ENCODE measurements at places on chromosomes 6 and 20. TPM values are rescaled to one million over a fixed set of nuclear protein-coding genes. Genes with fewer than 3 reads are reported as not detected.

DNA sequence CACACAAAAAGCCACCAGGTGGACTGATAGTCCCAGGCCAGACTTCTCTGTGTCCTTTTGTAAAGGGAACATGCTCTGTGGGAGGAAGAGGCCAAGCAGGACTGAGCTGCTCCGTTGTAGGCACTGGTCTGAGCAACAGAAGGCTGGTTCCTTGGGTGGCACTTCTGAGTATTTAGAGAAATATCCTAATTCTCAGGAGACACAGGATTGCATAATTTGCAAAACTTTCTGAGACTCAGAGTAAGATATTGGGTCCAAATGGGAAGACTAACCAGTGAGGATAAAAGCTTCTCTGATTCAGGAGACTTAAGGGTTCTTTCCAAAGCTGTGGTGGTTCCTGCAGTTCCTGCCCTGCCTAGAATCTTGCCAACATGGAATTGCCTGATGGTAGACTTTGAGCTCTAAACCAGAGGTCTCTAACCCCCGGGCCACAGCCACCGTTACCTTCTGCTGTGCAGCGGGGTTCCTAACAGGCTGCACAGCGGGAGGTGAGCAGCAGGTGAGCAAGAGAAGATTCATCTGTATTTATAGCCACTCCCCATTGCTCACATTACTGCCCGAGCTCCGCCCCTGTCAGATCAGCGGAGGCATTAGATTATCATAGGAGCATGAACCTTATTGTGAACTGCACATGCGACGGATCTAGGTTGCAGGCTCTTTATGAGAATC is 107.0 kb downstream of the OLIG3 start:
- H3K4me3 ChIP-seq: no peak overlapping the region
- H3K36me3 ChIP-seq: no peaks in the 10 kb centered on the region
- H3K27ac ChIP-seq: no peak overlapping the region
- no peak for DNase-seq

DNA sequence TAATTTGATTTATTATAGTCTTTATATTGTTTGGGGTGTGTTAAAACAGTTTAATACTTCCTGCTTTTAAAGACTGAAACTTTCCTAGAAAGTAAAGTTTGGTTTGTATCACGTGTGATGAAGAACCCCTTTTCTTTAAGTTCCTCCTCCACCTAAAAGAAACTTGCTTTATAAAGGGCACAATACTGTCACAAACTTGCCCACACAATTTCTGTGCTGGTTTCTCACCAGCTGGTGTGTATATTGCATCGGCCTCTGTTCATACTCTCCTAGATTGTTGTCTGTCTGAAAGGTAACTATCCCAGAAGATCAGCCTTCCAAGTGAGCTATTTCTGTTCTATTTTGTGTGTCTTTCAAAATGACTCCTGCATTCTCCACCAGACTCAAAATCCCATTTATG is 46.9 kb downstream of the ANKRD6 start:
- H3K36me3 ChIP-seq: no peaks in the 10 kb centered on the region
- H3K27ac ChIP-seq: no peak overlapping the region
- H3K27me3 ChIP-seq: no peaks in the 10 kb centered on the region
- H3K4me1 ChIP-seq: peaks cover 17% of the 10 kb centered on the region

DNA sequence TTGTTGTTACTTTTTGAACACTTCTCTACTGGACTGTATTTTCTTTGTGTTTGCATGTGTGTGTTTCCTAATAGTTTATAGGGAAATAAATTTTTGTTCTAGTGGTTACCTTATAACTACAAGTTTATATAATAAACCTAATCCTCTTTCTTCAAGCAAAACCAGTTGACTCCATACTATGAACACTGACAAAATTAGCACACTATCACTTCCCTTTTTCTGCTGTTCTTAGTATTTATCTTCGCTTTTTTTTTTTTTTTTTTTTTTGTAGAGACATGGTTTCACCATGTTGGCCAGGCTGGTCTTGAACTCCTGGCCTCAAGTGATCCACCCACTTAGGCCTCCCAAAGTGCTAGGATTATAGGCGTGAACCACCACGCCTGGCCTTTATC is 25.0 kb upstream of the C6orf62 start:
- no peaks in the 10 kb centered on the region for H3K36me3 ChIP-seq
- H3K4me1 ChIP-seq: peaks cover 13% of the 10 kb centered on the region
- peak overlapping the region; percentile 50 for H3K27ac ChIP-seq
- H3K4me3 ChIP-seq: no peak overlapping the region

DNA sequence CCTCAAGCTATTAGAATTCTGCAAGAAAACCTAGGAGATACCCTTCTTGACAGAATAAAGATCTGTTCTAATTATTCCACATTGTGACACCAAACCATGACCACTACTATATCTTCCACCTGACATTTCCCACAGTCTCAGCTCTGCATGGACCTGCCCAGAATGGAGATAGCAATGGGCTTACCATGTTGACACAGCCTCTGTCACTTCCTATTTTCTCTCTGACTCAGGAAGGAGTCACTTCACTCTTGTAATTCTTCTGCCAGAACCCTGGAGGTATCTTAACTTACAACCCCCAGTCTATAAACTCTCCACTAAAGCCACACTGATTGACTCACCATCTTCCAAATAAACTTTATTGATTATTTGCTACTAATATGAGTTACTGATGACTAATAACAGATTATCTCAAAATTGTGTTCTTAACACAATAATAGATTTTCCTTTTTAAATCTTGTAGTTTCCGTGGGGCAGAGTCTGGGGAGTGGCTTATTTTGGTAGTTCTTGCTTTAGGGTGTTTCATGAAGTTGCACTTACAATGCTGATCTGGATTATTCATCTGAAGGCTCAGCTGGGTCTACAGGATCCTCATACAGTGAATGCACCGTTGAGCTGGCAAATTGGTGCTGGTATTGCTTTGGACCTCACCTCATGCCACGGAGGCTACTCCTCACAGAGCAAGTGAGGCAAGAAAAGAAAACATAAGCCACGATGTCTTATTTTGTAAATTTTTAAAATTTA is 869.9 kb downstream of the KIF16B start:
- H3K27ac ChIP-seq: no peak overlapping the region
- no peaks in the 10 kb centered on the region for H3K36me3 ChIP-seq
- DNase-seq: no peak
- H3K4me3 ChIP-seq: no peak overlapping the region

DNA sequence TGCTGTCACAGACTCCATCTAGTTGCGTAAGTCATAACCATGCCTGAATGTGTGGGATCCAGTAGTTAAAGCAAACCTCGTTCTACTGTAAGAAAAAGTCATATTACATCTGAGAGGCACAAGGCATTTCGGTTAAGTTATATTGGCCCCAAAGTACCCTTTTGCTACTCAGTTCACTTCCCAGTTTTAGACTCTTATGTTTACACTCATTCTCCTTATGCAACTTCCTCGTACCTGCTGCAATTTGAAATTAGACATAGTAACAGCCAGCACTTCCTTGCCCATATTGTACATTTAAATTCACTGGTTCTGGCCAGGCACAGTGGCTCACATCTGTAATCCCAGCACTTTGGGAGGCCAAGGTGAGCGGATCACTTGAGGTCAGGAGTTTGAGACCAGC is 37.0 kb downstream of the PEX7 start:
- no peak overlapping the region for H3K27ac ChIP-seq
- no peak for DNase-seq
- H3K4me1 ChIP-seq: no peaks in the 10 kb centered on the region
- H3K4me3 ChIP-seq: no peak overlapping the region

DNA sequence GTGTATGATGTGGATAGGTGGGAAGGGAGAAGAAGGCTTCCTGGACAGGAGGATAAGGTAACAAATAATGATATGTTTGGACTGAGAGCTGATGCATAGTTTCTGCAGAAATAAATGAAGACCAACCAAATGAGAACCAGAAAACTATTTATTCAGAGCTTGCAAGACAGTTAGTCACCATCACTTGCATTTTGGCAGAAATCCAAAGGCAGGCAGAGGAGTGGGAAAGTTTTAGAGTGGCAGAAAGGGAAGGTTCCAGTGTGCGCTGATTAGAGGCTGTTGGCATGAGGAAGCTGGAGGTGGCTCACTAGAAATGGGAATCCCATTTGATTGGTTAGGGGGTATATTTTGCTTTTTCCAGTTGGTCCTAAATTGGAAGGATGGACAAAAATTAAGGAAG is 13.0 kb upstream of the F13A1 start:
- no peak for DNase-seq
- H3K4me3 ChIP-seq: no peak overlapping the region
- H3K27me3 ChIP-seq: no peaks in the 10 kb centered on the region

GRCh38 chr6:100417036-100417435 is 47.7 kb downstream of the SIM1 start:
- no peaks in the 10 kb centered on the region for H3K4me1 ChIP-seq
- DNase-seq: no peak
- H3K36me3 ChIP-seq: no peaks in the 10 kb centered on the region
- H3K4me3 ChIP-seq: no peak overlapping the region

DNA sequence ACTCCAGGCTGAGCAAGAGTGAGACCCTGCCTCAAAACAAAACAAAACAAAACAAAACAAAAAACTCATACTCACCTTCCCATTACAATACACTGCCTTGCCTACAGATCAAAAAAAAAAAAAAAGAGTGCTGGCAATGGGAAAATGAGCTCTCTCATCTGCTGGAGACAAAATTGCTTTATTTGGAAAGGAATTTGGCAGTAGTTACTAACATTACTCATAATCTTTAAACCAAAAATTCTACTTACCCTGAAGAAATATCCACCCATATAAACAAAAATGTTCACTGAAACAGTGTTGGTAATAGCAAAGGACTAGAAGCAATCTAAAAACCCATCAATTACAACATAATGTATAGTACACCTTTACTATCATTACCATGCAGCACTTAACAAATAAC is 120.4 kb downstream of the RNGTT start:
- no peaks in the 10 kb centered on the region for H3K36me3 ChIP-seq
- no peaks in the 10 kb centered on the region for H3K4me1 ChIP-seq
- H3K27me3 ChIP-seq: no peaks in the 10 kb centered on the region
- no peak overlapping the region for H3K27ac ChIP-seq
- no peak for DNase-seq

- H3K27me3 ChIP-seq: no peaks in the 10 kb centered on the region
- H3K4me3 ChIP-seq: no peak overlapping the region
- no peaks in the 10 kb centered on the region for H3K36me3 ChIP-seq
- no peak overlapping the region for H3K27ac ChIP-seq
Observed at GRCh38 chr6:158897236-158897635, 78.1 kb upstream of the EZR start.

GRCh38 chr20:5737966-5738365 is 12.2 kb upstream of the SHLD1 start:
- H3K4me3 ChIP-seq: no peak overlapping the region
- H3K27me3 ChIP-seq: no peaks in the 10 kb centered on the region
- H3K36me3 ChIP-seq: no peaks in the 10 kb centered on the region

DNA sequence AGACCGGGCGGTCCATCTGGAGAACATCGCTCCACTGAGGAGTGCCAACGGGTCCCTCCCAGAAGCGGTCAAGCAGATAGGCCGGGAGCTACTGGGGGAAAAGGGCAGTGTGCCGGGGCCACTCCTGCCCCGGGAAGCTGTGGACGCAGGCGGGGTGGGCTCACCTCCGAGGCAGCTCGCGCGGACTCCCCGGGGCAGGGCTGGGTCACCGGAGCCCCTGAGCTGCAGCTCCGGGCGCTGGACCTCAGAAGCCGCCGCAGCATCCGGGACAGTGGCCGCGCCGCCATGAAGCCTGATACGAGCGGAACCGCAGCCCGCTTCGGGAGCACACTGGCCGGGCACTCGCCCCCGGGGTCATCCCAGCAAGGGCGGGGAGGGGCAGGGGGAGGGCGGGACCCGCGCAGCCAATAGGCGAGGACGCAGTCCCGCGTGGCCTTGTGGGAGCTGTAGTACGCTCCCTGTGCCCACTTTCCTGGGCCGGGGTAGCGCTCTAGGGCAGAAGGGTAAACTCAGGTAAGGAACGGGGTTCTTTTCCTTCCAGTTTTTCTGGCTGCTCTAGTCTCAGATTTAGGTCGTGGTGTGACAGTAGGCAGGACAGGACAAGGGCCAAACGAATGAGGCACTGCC is at the start of gene MOCS1:
Gene MOCS1, minus strand, starts transcription at position 332 of the 627 bp plus-strand sequence. Its CDS starts 45 bp downstream, at position 287.
- peak within 1 kb of the TSS; percentile 85 for H3K4me3 ChIP-seq
- peak; percentile 87 for DNase-seq
- peaks cover 6% of the 10 kb centered on the region for H3K27me3 ChIP-seq
- peaks cover 34% of the 10 kb centered on the region for H3K4me1 ChIP-seq

- no peak overlapping the region for H3K27ac ChIP-seq
- DNase-seq: no peak
- no peaks in the 10 kb centered on the region for H3K4me1 ChIP-seq
- no peak overlapping the region for H3K4me3 ChIP-seq
- H3K36me3 ChIP-seq: no peaks in the 10 kb centered on the region
- peaks cover 19% of the 10 kb centered on the region for H3K27me3 ChIP-seq
Observed at GRCh38 chr6:24126586-24127192, 674 bp downstream of the NRSN1 start.

Gene IMPG1
- total RNA-seq: not detected

Gene OPN5
- not detected for total RNA-seq

Gene DEFB124
- total RNA-seq: not detected

Gene LKAAEAR1
- 0.97 TPM for total RNA-seq

Gene KIAA0408
- total RNA-seq: 55.1 TPM

Gene TPD52L1
- total RNA-seq: 15.6 TPM

Gene WFDC8
- not detected for total RNA-seq

Gene KCNK17
- 5.5 TPM for total RNA-seq
